Upper lobe of left lung (tissue), 6 donors: ENCODE measurements at places on chromosomes 12 and 14. TPM values are rescaled to one million over a fixed set of nuclear protein-coding genes. Genes with fewer than 3 reads are reported as not detected.

The DPY19L2 gene
- 2.1 TPM for total RNA-seq

DNA sequence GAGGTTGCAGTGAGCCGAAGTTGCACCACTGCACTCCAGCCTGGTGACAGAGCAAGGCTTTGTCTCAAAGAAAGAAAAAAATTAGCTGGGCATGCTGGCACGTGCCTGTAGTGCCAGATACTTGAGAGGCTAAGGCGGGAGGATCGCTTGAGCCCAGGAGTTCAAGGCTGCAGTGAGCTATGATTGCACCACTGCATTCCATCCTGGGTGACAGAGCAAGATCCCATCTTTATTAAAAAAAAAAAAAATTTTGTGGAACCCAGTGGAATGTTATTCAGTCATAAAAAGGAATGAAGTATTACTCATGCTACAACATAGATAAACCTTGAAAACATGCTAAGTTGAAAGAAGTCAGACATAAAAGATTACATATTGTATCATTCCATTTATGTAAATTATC, 8.3 kb upstream of the ERBB3 start:
- no peak for DNase-seq

DNA sequence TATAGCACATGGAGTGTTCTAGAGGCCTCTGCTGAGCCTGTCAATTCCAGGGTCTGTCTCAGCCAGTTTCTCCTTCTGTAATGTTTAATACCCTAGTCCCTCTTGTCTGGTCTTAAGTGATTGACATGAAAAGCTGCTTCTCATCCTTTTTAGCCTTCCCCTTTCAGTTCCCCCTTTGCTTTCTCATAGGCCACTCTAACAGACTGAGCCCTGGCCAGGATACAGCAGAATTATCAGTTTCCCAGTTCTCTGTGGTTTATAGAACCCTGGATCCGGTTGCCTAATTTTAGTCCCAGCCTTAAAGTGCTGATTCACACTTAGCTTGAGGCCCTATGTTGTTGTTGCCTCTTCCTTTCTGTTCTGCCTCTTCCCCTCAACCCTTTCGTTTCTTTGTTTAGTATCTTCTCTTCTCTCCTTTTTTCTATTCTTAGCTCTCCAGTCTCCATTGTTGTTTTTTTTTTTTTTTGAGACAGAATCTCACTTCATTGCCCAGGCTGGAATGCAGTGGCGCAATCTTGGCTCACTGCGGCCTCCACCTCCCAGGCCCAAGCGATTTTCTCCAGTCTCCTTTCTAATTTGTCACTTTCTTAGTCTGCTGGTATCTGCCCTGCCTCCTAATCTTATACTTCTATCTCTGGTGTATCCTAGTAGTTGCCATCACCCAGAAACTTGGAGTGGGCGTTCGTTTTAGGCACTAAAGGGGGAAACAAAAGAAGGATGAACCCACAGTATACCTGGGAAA, 2.9 kb upstream of the BIN2 start:
- no peak for DNase-seq

The STAT6 gene
- total RNA-seq: 143 TPM

- peak; percentile 97 for DNase-seq
Observed at GRCh38 chr12:122974274-122974891, 661 bp upstream of the OGFOD2 start.

The KLRF2 gene
- total RNA-seq: not detected

DNA sequence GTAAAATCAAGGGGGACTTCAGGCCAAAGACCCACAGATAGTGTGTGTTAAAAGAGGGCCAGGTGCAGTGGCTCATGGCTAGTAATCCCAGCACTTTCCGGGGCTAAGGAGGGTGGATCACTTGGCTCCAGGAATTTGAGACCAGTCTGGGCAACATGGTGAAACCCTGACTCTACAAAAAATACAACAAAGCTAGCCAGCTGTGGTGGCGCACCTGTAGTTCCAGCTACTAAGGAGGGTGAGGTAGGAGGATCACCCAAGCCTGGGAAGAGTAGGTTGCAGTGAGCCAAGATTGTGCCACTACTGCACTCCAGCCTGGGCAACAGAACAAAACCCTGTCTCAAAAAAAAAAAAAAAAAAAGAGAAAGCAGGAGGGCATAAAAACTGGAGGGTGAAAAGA, 8.5 kb downstream of the VCPKMT start:
- DNase-seq: peak; percentile 25
